Mammary epithelial cell (primary cell): ENCODE measurements at places on chromosomes 4 and X. TPM values are rescaled to one million over a fixed set of nuclear protein-coding genes. Genes with fewer than 3 reads are reported as not detected.

- DNase-seq = no peak
Observed at GRCh38 chr4:177070533-177071058, 239.1 kb upstream of the NEIL3 start.

DNA sequence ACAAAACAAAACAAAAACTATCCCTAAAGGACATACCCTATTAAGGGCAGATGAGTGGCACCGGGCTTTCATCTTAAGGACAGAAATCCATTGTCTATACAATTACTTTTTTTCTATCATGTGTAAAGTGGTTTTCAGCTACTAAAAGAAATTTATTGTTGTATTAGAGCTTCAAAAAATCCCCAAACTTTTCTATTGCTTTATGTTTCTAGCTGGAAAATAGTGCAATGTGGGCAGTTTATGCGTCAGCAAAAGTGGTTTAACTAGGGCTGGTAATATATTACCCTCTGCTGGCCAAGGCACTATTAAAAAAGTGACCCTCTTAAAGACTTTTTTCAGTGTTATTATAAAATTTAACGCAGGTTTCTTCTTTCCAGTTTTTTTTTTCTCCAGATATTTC lies 15.5 kb upstream of the GPR82 start:
- DNase-seq = no peak

GRCh38 chr4:1211371-1211770 lies 37.6 kb downstream of the CTBP1 start:
- DNase-seq = no peak

GRCh38 chr4:119105605-119106004 lies 30.0 kb upstream of the MYOZ2 start:
- DNase-seq = no peak

DNA sequence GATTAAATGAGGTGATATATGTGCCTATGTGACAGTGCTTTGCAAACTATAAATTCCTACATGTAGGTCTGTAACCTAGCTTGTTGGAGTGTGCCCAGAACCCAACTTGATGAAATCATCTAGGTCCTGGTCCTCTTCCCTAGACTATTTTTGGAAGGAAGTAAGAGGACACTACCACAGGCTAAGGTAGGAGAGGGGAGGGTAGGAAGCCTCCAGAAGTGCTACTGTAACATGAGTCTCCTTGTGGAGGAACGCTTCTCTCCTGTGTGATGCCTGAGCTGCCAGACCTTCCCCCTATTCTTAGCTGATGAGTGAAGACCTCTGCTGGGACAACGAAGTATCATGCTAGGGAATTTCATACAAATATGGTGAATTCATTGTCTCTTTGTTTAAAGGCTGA lies 41.8 kb upstream of the IL21 start:
- DNase-seq = no peak

DNA sequence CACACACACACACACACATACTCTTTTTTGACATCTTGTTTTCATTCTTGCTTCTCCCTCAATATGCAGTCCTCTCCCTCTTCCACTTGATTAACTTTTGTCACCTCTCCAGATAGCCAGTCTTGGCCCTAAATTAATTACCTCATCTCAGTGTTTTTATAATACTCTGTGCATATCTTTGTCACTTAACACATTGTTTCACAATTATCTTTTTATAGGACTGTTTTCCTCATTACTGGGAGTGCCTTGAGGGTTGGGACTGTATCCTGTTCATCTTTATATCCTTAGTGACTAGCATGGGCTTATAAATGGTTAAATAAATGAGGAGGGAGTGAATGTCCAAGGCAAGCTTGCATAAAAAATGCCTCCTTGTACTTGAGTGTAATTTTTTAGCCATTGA lies 33.1 kb downstream of the SYNPO2 start:
- DNase-seq = no peak

DNA sequence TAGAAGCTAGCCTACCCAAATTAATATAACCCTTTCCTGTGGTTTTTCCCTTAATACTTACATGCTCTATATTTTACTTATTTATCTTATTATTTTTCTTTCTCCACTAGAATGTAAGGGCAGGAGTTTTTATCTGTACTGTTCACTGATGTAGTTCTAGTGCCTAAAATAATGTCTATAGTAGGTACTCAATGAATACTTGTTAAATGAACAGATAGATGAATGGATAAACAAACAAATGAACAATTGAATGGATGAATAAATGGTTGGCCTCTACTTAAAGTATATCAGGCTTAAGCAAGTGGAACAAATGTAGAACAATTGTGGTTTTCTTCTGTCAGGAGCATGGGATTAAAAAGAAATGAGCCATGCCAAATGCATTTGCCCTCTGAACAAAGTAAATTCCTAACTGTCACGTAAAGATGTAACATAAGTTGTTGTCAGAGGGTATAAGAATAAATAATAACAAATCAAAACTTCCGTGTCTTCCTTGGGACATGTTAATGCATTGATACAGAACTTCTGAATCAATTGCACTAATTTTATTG lies 54.1 kb downstream of the SYTL5 start:
- no peak for DNase-seq

- DNase-seq = no peak
Observed at GRCh38 chr4:43932448-43932847, 516.2 kb downstream of the KCTD8 start.

- no peak for DNase-seq
Observed at GRCh38 chr4:2378898-2379297, 39.5 kb downstream of the ZFYVE28 start.

DNA sequence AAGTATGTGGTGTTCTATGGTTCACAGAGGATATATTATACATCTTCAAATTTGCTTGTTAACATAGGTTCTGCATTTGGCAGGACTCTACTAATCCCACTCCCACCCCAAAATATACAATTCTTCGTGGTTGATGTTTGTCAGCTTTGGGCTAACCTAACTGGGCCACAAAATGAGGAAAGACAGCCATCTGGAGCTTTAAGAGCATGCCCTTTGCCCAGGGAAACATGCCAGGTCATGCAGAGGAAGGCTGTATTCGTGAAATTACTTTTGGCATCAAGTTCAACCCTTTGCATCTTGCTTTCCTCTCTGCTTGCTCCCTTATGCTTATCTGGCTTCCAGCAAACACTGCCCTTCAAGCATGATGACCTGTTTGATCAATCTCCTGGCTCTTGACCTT lies 46.8 kb upstream of the F9 start:
- no peak for DNase-seq

DNA sequence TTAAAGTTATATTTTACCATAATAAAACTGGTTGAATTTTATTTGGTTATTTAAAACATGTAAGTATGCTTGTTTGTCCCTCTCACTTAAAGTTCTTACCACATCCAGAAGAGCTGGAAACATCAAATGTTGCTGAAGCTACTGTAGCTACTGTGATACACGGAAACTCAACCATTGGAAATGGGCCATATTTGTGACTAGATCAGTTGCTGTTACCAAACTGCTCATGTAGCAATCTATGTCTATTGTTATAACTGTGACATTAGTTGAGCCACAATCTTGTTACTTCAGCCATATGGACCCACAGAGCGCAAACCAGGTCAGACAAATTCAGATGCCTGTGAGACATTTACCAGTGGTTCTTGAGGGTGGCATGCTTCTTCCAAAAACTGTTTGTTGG lies 41.6 kb downstream of the NDNF start:
- no peak for DNase-seq

DNA sequence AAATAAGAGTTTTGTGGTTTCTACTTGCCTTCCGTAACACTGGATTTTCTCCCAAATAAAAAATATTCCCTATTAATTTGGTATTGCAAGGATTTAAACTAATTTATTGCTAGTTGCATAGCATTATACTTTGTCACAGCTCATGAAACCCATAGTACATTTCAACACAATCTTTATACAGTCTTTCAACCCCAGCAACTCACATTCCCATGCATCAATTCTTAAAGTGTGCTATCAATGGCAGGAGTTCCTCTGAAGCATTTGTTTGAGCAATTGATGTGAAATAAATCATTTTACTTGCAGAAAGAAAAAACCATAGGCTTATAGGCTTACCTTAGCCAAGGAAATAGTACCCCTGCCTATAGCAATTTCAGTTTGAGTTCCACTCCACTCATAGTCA lies 251.9 kb downstream of the PAPSS1 start:
- DNase-seq = no peak

DNA sequence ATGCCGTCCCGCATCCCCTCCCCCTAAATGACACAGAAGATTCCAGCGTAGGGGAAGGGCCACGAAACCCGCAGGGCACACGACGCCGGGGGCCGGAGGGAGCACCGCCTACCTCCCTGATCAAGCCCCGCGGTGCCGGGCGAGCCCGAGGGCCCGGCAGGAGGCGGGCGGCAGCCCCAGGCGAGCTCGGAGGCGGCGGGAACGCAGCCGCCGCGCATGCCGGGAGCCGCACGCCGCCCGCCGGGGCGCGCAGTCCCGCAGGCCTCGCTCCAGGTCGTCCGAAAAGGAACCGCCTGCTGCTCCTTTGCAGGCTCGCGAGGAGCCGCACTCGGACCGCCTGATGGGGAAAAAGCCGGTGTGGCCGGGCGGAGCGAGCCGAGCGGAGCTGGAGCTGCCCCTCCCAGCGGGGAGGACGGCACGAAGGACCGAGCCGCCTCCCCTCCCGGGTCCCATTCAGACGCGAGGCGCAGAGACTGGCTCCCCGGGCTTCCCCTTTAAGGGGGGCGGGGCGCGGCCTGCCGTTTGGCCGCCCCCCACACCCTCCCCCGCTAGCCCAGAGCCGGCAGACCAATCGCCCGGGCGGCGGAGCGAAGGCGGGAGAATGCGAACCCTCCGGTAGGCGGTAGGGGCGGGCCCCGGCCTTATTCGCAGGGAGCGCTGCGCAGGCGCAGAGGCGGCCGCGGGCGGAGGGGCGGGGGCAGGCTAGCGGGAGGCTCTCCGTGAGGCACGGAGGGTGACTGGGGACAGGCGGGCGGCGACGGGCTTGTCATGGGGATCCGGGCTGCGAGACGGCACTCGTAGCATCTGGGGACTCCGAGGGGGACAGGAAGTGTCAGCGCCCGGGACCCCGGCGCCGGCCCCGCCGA lies 561 bp upstream of the ING2 start:
- DNase-seq = peak; percentile 99

DNA sequence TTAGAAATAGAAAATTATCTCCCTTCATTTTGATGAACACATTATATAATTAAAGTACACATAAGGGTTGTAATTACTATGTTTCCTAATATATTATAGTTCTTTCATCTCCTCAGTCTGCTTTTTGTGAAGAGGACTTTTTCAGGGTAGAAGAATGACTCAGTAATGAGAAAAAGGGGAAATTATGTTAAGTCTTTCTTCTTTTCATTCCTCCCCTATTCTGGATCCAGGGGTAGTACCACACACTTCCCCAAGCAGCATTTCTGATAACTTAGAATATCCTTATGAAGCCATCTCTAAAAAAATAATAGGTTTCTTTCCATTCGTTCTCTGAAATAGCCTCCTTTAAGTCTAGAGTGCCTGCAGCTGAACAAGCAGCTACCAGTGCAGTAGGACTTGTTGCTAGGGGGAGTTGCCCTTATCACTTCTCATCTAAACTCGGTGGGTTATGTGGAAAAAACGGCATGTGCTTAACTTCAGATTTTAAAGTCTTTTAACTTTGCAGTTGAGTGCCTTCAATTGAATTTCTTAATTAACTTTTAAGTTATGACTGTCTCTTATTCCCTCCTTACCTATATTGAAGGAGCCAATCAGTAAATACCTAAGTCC lies 184.8 kb downstream of the ARHGAP24 start:
- no peak for DNase-seq

DNA sequence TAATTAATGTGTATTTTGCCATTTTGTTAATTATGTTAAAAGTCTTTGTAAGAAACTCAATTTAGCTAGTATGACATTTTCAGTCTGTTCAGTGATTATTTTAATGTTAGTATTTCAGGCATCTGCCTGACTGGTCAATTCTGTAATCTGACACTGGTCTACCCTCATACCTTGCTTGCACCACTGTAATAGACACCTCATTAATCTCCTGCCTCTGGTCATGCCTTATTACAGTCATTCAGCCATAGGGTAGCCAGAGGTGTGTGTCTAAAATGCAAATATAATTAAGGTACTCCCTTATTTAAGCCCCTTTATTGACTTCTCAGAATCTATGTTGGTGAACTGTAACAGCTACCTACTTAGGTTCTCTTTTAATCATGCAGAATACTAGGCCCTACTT lies 861.1 kb upstream of the IGFBP7 start:
- DNase-seq = no peak

- DNase-seq = no peak
Observed at GRCh38 chr4:13413729-13414437, 70.3 kb downstream of the RAB28 start.

DNA sequence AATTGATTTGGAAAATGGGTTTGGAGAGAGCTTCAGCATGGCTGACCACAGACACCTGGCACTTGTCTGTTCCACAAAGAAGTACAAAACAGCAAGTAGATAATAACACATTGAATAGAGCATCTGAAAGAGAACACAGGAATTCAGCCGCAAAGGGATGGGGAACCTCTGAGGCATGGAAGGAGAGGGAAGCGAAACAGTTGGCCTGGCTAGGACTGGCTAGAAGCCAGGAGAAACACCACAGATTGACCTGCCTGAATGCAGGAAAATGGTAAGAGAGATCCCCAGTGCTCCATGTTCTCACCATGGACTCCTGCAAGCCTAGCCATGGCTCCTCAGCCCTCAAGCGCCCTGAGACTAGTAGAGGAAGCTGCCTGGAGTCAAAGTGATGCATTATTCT lies 169.7 kb upstream of the SH3RF1 start:
- DNase-seq = no peak

- no peak for DNase-seq
Observed at GRCh38 chr4:100828986-100829685, 311.3 kb upstream of the EMCN start.

TMEM185A gene
- total RNA-seq = 14.6 and 19.6 TPM in 2 replicates

GRIA2 gene
- not detected in 2 replicates for total RNA-seq

PAGE2 gene
- not detected for total RNA-seq

NDST3 gene
- not detected in 2 replicates for total RNA-seq

TDO2 gene
- not detected for total RNA-seq

ACE2 gene
- 0.31 TPM in 1 of 2 replicates, not detected in the other for total RNA-seq

PALLD gene
- total RNA-seq = 251 and 296 TPM in 2 replicates

MAGEA12 gene
- not detected for total RNA-seq

NUDT10 gene
- 3.8 and 5.8 TPM in 2 replicates for total RNA-seq

CT83 gene
- total RNA-seq = not detected

DIPK2B gene
- not detected in 2 replicates for total RNA-seq

PRSS12 gene
- total RNA-seq = 32.6 and 33.0 TPM in 2 replicates

TCP11X2 gene
- not detected for total RNA-seq

CLDN34 gene
- total RNA-seq = not detected

PCDH10 gene
- not detected in 2 replicates for total RNA-seq

GAB3 gene
- total RNA-seq = 0.61 and 0.78 TPM in 2 replicates

AVPR2 gene
- total RNA-seq = not detected

MAGEB3 gene
- not detected in 2 replicates for total RNA-seq

PCSK1N gene
- total RNA-seq = 16.5 TPM

NEUROG2 gene
- total RNA-seq = not detected
